T-helper 17 cell (primary cell): ENCODE measurements at places on chromosomes 5 and 9.

DNA sequence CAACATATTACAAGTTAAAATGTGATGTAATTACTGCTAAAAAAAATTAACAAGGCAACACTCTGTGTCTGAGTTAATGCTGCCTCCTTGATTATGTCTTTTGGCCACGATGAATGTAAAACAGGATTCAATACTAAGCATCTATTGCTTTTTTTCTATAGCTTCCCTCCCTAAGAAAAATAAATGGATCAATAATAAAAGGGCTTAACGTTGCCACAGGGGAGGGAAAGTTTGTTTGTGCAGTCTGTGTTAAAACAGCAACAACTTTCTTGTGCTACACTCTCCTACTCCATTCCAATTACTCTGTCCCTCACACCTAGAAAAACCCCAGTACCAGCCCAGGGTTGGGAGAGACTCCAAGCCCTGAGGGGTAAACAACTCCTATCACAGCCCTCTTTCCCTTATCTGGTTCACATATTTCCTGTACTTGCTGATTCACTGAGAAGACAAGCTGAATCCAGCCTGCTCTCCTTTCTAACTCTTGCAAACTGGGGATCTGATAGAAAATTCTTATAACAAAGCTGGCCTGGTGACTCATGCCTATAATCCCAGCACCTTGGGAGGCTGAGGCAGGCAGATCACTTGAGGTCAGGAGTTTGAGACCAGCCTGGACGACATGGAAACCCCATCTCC, 44.8 kb downstream of the PTPN3 start:
- no peak for DNase-seq

DNA sequence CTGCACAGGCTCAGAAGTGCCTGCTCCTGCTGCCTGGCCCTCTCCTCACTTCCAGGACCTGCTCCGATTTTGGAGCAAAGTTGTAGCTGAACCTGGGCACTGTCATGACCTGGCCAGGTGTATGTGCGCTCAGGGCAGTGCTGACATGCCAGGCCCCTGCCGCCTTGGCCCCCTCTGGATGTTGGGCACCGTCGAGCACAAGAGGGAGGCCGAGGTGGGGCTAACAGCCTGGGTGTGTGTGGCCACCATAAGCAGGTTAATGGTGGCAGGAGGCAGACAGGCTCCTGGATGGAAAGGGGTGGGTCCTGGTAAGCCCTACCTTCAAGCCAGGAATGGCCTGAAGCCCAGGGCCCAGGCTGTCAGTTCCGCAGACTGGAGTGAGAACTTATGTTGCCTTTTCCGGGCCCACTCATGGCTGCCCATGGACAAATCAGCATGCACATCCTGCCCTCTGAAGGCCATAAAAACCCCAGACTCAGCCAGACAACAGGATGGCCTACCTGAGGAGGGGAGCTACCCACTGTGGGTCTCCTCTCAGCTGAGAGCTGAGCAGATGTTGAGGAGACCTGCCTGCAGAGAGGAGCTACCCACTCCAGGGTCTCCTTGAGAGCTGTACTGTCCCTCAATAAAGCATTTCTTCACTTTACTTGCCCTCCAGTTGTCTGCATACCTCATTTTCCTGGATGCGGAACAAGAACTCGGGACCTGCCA, 66.2 kb downstream of the NACC2 start:
- no peak for DNase-seq

DNA sequence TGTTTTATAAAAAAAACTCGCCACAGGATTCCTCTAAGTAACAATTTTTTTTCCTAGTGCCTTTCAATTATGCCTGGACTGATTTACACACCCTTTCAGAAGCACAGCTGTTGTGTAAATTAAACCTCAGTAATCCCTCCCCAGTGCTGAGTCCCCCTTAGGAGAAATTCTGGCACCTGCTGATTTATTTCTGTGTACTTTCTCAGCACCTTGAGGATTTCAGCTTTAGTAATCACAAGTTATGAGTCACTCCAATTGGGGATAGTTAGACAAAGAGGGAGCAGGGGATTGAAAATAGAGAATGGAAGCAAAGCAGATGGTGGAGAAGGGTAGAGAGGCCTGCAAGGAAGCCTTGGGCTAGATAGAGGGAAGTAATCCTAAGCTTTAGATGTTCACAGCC, 171.7 kb downstream of the TTLL11 start:
- DNase-seq, result no peak

DNA sequence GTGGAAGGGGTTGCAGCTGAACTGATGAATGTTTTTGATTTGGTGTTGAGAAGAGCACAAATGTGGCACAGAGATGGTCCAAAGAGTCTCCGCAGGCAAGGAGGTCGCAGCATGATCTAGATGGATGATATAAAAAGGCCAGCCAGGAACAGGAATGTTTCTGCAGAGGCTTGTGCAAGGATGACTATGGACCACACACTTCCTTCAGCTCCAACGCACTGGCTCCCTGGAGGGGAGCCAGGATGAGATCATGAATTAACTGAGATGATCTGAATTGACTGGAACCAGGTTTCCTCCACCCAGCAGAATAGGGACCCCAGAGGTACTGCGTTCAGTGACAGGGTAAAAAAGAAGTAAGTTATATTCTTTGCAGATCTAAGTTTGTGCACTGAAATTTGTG, 89.0 kb downstream of the ARSB start:
- DNase-seq, result no peak

DNA sequence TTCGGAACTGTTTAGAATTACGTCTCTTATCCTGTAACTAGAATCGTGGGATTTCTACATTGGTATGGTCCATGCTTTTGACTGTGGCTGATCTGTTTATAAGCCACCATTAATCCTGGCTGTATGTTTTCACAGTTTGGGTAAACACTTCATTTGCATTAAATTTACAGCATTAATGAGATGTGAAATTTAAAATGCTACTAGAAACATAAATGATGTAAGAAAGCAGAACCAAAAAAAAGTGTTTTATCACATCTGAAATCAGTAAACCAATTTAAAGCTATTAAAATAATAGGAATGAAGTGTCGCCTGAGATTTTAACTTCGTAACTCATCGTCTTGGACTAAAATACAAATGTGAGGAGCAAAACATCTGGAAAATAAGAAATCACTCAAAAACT, 201.7 kb downstream of the NFIB start:
- no peak for DNase-seq

- no peak for DNase-seq
Measured at GRCh38 chr5:179120951-179121666, 60.9 kb downstream of the ZNF354C start.

DNA sequence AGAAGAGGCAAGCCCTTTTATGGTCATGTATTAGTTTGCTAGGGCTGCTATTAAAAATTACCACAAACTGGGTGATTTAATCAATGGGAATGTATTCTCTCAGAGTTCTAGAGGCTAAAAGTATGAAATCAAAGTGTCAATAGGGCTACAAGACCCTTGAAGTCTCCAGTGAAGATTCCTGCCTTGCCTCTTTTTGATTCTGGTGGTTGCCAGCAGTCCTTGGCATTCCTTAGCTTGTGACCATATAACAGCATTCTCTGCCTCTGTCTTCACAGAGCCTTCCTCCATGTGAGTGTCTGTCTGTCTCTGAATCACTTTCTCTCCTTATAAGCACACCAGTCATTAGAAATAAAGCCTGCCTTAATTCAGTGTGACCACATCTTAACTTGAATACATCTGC, 282.7 kb downstream of the KCNN2 start:
- no peak for DNase-seq

GRCh38 chr9:129757045-129757444, 4.2 kb upstream of the PTGES start:
- no peak for DNase-seq

DNA sequence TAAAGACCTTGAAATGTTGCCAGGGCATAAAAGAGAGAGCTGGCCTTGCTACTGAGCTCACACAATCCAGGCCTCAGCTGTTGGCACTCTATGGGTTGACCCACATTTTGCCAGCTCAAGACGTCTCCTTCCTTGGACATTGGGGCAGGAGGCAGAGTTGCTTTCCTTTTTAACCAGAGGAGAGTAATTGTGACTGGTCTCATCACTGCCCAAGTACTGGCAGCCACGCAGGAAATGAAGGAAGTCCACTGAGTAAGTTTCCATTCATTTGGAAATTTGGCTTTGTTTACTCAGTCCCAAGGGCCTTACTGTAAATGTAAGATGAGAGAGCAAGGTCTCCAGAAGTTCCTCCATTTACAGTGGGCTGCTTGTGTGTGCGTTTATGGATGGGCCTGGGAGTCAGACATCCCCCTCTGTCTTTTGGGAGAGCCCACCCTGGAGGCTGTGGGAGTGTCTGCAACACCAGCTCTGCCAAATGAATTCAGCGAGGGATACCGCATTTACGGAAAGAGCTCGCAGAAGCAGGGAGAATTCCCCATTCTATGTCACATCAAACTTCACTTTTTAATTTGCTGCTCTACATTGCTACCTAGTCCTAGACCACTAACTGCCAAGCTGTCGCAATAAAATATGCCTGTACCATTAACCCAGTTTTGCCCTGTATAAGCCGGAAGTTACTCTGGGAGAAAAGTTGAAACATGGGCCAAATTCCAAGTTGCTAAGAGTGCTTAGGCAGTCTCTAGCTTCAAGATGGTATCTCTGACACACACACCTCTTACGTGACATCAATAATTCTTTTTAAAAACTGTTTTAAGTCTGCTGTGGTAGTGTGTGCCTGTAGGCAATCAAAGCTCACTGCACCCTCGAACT, 24.5 kb upstream of the PDZD2 start:
- DNase-seq, result no peak

- DNase-seq, result no peak
Measured at GRCh38 chr5:66367814-66368541, 223.9 kb downstream of the SREK1 start.

- no peak for DNase-seq
Measured at GRCh38 chr9:70571258-70571657, 156.8 kb upstream of the KLF9 start.

- DNase-seq, result peak; percentile 55
Measured at GRCh38 chr5:36739751-36740221, 133.4 kb downstream of the SLC1A3 start.

- DNase-seq, result no peak
Measured at GRCh38 chr5:171570244-171570825, 150.9 kb downstream of the FGF18 start.

GRCh38 chr5:34977934-34978613, 48.7 kb downstream of the DNAJC21 start:
- no peak for DNase-seq

- DNase-seq, result no peak
Measured at GRCh38 chr5:150077060-150077459, 9.3 kb downstream of the CSF1R start.

DNA sequence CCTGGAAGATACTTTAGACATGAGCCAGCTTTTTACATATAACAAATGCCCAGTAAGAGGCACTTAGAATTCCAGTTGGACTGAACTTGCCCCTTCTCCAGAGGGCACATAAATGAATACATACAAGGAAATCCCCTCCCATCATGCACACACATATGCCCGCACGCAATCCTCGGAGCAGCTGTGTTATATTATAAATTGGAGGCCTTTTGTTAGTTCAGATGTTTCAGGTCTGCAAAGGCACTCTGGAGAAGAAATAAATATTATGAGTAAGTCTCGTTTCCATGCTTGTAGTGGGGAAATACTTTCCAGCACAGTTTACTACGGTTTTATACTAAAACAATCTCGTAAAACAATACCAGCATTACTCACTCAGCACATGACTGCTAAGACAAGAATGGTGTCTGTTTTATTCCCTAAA, 17.6 kb upstream of the MUSK start:
- DNase-seq, result no peak

DNA sequence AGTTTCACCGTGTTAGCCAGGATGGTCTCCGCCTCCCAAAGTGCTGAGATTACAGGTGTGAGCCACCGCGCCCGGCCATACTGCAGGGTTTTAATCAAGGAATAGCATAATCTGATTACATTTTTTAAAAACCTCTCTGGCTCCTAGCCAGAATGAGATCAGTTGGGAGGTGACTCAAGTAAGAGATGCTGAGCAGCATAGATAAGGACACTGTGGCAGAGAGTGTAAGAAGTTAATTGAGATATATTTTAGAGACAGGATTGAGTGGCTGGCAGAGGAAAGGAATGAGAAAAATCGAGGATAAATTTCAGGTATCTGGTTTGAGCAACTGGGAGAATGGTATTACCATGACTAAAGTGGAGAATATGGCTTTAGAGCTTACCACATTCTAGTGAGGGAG, 7.3 kb upstream of the RIGI start:
- DNase-seq, result no peak

DNA sequence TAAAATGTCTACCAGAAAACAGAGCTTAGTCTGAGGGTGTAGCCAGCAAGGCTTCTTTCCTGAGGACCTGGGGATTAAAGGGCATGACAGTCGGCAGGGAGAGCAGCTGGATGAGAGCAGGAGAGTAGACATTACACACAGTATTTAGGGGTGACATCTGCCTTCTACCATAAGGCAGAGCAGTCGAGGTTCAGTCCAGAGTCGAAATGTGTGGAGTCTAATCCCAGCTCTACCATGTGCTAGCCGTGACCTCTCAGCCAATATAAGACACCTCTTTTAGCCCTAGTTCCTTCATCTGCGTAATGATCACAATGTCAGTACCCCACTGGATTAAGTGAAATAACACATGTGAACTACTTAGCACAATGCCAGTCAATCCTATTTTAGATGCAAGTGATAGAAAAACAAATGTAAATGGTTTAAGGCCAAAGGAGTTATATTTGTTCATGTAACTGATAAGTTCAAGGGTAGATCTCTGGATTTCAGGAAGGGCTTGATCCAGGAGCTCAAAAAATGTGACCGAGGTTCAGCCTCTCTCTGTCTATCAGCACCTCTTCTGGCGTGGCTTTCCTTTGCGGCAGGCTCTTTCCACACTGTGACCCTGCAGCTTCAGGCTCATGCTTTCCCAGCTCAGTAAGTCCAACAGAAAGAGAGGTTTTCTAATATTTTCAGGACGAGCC, 16.2 kb upstream of the CPLX2 start:
- DNase-seq, result no peak

- no peak for DNase-seq
Measured at GRCh38 chr9:113474360-113475028, 11.0 kb downstream of the RGS3 start.

DNA sequence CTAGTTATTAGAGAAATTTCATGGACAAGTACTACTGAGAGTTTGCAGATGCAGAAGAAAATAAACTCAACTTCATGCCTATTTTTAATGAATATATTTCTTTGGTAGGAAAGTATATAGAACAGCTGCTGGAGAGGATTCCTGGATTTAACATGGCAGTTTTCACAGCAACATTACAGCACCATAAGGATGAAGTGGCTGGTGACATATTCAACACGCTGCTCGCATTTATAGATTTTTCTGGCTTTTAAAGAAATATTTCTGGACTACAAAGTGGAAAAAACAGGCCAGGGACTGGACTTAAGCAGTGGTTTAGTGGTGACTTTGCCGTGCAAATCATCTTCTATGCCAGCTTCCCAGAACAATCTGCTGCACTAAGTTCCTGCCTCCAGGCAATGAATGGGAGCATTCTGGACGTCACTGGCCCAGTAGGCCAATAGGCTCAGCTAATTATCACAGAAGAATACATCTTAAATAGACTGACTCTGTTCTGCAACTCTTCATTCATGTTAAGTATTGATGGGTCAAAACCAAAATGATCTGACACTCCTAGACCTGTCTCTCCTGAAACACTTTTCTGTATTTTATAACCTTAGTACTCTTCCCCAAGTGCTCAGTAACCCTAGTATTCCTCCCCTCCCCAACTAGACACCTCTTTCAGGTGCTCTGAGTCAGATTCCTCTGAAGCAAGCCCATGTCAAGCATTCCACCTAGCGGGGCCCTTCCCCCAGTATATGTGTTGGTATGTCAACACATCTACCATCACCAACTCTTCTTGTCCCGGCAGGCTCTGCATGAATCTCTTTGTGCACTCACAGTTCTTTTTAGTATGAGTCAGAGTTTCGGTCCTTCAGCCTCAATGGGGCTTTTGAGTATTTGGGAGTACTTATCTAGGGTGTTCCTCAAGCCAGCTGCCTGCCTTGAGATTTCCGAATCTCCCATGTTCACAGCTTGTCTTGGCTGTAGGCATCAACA, 625.5 kb downstream of the CHSY3 start:
- no peak for DNase-seq
